Cardiac ventricle fibroblast (primary cell): ENCODE measurements at places on chromosomes 5 and 9. TPM values are rescaled to one million over a fixed set of nuclear protein-coding genes. Genes with fewer than 3 reads are reported as not detected.

Gene TSSK1B
- 0.10 and 0.12 TPM in 2 replicates for total RNA-seq

Gene SHC3
- total RNA-seq, result 4.1 and 4.5 TPM in 2 replicates

Gene LCN9
- not detected in 2 replicates for total RNA-seq

Gene ARL14EPL
- total RNA-seq, result not detected in 2 replicates

Gene PTGES
- total RNA-seq, result 7.4 and 8.9 TPM in 2 replicates

Gene PCDHGA3
- total RNA-seq, result 5.1 and 8.1 TPM in 2 replicates

Gene PCDHGB1
- total RNA-seq, result 1.6 and 2.6 TPM in 2 replicates

Gene SMIM33
- not detected in 2 replicates for total RNA-seq

Gene MAPKAP1
- 54.6 and 81.8 TPM in 2 replicates for total RNA-seq

Gene MRPL50
- total RNA-seq, result 9.4 and 10.6 TPM in 2 replicates

Gene SPINK7
- total RNA-seq, result not detected in 2 replicates

Gene ADAMTS2
- total RNA-seq, result 112 and 121 TPM in 2 replicates

Gene NMUR2
- total RNA-seq, result not detected in 2 replicates

Gene DNAJC25
- 10.6 and 12.0 TPM in 2 replicates for total RNA-seq

Gene CACNA1B
- total RNA-seq, result under 0.01 TPM in 1 of 2 replicates, not detected in the other

Gene SH3TC2
- 0.24 and 0.37 TPM in 2 replicates for total RNA-seq

Gene PCDHGA11
- 15.6 and 18.8 TPM in 2 replicates for total RNA-seq

Gene ASTN2
- total RNA-seq, result 5.5 and 5.7 TPM in 2 replicates
